ENCODE measurements at places on chromosomes 3 and 15.
A peak's percentile ranks its signal among the peaks of the same experiment; 100 is the strongest.

- no peak for DNase-seq
These were observed 1.1 kb upstream of the SOX2 start for GRCh38 chr3:181710345-181711291.

GRCh38 chr3:25265284-25265683 lies 162.8 kb upstream of the RARB start:
- no peak for DNase-seq

DNA sequence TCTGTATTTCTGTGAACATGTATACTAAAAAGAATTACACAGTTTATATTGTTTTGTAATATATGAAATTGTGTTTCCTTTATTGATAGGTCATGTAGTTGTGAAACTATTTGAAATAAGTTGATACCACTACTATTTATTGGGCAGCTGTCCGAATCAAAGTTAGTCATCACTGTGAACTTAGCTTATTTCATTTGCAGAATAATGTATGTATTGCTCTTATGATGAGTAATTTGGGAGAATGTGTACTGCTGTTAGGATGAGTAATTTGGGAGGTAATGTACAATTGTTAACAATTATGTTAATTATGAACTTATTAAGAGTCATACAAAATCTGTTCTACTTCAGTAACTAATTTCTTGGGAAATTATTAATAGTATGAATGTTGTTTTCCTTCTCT lies 22.2 kb downstream of the FXR1 start:
- DNase-seq = no peak

DNA sequence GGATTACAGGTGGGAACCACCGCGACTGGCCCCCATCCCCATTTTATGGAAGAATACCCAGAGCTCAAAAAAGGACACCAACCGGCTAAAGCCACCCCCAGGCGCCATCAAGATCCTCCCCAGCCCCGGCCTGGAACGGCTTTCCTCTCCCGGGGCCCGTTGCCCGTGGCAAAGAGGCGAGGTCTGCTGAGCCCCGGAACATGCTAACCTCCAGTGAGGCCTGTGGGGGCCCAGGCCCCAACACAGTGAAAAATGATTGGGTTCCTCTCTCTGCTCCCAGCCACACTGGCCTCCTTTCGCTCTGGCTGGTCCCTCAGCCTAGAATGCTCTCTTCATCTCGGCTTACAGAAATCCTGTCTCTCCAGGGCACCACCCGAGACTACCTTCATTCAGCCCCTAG lies 46.5 kb upstream of the SMAD6 start:
- no peak for DNase-seq

GRCh38 chr3:186316666-186317260 lies 45.3 kb downstream of the DGKG start:
- peak; percentile 9 for DNase-seq

- DNase-seq = peak; percentile 44
These were observed 80.8 kb downstream of the RARB start for GRCh38 chr3:25508901-25509300.

- peak; percentile 23 for DNase-seq
These were observed 36.6 kb upstream of the MAGI1 start for GRCh38 chr3:66075281-66075680.

DNA sequence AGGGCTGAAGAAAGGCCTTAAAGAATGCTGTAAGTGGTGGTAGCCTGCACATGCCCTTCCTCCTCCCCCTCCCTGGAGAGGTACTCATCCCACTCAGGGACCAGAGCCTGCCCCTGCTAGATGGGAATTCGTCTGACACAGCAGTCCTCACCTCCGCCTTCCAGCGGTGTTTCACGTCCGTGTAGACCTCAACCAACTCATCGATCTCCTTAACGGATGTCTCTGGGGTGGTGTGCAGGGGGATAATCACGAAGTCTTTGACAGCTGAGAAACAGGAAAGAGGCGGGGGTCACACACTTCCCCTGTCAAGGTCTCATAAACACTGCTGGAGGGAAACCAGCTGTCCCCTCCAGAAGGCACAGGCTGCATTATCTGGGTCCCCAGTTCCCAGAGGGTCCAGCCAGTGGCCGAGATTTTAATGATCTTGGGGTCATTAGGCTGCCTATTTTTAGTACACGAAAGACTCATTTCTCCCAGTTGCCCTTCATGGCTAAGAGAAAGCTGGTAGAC lies 9.9 kb downstream of the DNASE1L3 start:
- DNase-seq = no peak

DNA sequence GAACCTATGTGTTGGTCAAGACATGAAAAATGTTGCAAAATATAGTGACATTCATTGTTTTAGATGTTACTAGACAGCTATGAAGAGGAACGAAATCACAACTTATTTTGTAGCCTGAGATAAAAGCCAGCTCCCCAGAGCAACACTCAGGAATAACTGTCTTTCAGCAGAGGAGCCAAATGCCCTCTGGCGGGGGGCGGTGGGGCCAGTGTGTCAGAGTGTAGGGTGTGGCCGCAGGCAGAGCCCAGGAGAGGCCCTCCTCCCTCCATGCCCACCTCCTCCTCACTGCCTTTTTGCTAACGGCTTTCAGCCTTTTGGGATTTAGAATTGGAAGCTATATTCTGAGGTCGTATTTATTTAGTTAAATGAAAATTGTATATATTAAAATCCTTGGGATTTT lies 16.9 kb downstream of the APOD start:
- no peak for DNase-seq

DNA sequence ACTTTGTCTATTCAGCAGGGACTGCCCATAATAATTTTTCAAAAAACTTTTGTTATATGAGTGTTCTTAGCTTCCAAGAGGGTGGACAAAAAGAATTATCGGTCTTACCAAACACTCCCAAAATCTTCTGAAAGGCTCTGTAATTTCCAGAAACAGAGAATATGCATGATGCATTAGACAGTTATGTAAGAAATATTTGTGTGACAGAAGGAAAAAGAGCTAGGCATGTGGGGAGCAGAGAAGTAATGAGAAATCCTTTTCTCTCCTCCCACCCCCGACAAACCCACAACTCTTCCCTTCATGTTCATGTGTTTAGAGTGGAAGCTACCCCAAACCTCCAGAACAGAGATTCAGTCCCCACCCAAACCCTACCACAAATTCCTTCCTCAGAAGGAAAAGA lies 86.8 kb downstream of the MYO5A start:
- DNase-seq = no peak

- DNase-seq = no peak
These were observed 45.6 kb upstream of the LDHAL6B start for GRCh38 chr15:59160880-59161593.

GRCh38 chr3:69368129-69368741 lies 17.7 kb downstream of the FRMD4B start:
- DNase-seq = no peak

- peak; percentile 86 for DNase-seq
These were observed 18.6 kb upstream of the SLC2A2 start for GRCh38 chr3:171044835-171045793.

- DNase-seq = no peak
These were observed 163.3 kb downstream of the PGPEP1L start for GRCh38 chr15:98844261-98844660.

DNA sequence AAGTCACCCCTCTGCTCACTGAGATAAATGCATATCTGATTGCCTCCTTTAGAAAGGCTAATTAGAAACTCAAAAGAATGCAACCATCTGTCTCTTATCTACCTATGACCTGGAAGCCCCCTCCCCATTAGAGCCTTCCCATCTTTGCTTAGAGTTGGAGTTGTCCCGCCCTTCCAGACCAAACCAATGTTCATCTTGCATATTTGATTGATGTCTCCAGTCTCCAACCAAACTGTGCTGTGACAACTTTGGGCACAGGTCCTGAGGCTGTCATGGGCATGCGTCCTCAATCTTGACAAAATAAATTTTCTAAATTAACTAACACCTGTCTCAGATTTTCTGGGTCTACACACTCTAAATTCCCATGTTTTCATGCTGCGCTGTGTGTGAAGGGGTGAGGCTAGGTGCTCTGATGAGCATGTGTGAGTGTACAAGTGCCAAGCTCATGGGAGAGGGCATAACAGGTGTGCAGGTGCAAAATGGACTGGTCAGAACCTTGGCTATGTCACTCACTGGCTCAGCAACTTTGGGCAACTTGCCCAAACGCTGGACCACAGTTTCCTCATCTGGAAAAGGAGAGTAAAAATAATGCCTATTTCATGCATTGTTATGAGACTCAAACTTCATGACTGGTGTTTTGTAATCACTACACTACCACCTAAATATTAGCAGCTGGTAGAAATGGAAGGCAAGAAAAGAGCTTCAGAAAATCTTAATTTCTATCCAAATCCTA lies 7.2 kb downstream of the DAPK2 start:
- DNase-seq = no peak

DNA sequence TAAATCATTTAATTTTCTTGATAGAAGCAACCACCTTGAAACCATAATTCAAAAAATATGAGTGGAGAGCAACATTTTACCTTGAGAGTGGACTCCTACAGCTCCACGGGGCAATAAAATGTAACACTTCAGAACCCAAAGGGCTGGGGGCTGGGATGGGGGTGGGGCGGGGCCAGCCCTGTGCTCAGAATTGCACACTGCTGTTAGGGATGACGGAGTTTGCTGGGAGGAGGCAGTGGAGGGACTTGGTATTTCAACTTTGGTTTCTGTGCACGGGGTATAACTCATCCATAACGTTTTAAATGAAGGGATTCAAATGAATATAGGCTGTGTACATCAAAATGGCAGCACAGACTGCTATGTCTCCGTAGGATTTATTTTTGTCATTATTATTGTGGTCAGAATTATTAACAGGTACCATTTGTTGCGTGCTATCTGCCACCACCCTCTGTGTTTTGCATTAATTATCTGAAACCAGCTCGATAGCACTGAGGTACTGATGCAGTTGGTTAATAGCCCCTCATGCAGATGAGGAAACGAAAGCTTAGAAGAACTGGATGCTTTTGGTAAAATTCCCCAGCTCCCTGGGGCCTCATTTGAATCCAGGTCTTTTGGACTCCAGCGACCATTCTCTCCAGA lies 29.4 kb upstream of the WNT5A start:
- no peak for DNase-seq

- peak; percentile 39 for DNase-seq
These were observed 522 bp downstream of the PDZRN3 start for GRCh38 chr3:73624017-73624820.

GRCh38 chr15:65336493-65337435 lies 32.3 kb downstream of the RNU5B-1 start:
- DNase-seq = no peak

DNA sequence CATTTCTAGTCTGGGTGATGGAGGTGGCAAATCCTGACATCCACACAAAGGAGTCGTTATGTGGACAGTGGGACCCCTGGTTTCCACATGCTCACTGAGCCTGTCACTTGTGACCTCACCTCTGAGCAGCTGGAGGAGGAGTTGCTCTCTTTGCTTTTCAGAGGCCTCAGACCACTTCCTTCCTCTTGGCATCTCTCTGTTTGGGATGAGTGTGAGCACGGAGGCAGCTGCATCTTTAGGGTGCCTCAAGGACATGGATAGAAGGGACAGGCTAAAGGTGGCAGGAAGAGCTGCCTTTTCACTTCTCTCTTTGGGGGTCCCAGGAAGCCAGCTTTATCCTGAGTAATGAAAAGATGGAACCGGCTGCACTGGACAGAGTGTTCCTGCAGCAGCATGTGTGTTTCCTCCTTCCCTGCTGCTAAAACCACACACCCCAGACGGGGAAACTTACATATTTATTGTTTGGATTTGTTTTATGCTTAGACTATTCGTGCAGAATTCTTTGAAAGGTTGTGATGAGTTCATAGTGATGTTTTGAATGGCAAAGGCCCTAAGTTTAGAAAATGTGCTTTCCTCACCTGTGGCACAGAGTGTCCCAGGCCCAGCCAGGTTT lies 31.8 kb downstream of the GPR171 start:
- peak; percentile 24 for DNase-seq

GRCh38 chr3:98846101-98846500 lies 55.4 kb downstream of the DCBLD2 start:
- no peak for DNase-seq

DNA sequence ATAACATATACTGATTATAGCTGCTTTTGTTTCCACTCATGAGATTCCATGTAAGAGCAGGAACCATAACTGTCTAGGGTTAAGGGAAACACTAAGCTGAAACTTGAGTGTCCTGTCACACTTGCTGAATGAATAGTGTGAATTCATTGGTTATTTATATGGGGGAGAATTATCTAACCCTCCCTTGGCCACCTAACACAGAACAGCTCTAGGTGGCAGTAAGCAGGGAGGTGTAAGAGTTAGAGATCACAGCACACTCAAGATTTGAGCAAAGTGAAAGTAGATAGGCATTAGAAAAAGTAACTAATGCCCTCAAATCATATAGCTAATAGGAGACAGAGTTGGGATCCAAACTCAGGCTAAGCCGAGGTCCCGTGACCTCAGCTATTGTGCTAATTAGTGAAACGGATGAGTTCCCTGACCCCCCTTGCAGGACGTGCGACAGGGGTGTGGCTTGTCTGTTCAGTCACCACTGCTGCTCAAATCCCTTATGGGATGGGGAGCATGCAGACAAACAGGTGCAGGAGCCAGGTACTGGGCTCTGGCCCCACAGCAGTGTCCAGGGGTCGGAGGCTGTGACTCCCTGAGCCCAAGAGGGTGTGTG lies 27.7 kb upstream of the ANO10 start:
- DNase-seq = no peak
